ENCODE measurements at places on chromosomes 6 and 20.

DNA sequence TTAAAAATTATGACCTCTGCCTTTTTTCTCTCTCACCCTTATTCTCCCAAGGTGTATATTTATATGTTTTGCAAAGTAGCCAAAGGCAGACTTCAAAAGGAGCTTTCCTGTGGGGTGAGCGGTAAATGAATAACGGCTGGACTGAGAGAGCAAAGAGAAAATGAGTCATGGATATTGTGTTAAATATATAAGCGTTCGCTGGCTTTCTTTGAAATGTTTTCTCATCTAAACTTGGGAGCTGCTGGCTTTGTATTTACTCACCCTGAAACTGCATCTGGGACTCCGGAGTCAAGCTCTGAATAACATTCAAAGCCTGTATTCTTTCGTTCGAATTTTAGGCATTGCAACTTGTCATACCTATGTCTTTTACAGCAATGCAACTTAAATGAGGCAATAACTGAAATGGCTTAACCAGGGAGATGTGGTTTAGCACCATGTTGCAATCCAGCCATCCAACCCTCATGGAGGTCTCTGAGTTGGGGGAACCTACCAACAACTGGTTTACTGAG lies 32.0 kb downstream of the ATXN1 start:
- no peak for DNase-seq

DNA sequence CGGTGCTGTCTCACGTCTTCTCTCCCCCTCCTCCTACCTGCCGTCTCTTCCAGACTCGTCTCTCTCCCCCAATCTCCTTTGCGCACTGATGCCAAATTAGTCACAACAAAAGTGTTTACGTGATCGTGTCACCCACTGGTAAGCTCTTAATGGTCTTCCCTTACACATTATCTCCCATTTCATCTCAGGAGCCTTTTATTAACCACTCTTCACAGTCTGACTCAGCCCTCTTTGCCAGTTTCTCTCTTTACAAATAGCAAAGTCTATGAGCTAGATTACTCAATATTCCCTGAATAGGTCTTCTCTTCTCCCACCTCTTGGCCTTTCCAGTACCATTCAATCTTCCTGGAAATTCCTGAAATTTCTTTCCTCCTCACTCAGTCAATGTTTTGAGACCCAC lies 247.0 kb downstream of the ESR1 start:
- no peak for DNase-seq

DNA sequence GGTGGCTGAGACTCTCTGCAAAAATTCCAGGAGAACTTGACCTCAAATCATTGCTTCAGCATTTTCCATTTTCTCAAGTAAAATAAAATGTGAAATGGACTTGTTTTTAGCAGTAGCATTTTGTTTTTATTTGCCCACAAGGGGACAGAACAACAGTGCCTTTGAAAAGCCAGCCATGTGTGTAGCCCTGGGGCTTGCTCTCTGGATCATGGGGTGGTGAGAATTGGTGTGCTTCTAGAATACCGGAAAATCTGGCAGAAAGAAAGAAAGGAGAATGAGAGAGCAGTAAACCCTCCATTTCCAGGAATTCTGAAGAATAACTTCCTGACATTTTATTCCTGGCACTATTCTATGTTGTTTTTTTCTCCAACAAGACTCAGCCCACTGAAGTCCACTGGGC lies 254.7 kb upstream of the MOCS1 start:
- DNase-seq: no peak

DNA sequence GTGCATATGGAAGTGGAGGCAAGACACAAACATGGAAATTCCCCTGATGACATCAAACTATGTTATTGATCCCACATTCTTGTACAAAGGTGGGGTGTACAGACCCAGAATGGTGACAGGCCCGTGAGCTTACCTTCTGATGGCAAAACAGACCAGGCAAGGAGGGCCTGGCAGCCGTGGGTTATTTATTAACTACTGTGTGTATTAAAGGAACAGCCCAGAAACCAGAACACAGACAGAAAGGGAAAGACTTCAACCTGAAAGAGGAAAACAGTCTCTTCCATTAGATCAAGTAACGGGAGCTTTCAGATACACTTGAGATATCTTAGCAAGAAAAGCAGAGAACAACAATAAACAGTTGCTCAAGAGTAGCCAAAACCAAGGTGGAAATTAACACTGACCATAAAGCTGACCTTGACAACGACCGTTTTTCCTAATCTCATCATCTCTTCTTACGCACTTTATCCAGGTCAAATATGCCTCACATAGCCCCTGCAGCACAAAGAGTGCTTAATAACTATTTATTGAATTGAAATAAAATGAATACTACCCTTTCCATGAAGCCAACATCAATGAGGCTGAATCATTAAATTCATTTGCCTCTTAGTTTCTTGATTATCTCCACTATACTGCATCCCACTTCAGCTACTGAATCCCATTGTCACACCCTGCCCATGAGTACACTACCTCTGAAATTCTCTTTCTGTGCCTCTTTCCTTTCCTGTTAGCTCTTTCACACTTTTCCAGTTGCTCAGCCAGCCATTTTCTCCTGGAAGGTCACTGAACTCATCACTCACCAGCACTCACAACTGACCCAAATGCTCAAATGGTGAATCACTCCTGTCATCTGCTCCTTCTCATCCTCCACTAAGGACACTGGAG lies 67.4 kb downstream of the MOXD1 start:
- DNase-seq: no peak

GRCh38 chr20:60512443-60512842 lies 554.2 kb downstream of the CDH26 start:
- no peak for DNase-seq

DNA sequence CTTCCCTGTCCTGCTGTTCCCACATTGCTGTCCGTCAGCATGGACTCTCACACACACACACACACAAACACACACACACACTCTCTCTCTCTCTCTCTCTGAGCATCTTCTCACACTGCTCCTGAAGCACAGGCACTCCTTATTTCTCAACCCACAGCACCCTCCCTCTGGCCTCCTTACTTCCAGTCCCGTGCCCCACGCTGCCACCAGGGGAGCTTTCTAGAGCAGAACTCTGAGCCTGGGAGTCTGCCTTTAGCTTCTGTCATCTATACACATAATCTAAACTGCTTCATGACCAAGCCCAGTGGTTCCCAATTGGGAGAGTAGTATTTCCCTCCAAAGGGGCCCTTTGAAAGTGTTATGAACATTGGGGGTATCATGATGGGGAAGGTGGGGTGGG lies 29.1 kb downstream of the HECA start:
- DNase-seq: no peak

DNA sequence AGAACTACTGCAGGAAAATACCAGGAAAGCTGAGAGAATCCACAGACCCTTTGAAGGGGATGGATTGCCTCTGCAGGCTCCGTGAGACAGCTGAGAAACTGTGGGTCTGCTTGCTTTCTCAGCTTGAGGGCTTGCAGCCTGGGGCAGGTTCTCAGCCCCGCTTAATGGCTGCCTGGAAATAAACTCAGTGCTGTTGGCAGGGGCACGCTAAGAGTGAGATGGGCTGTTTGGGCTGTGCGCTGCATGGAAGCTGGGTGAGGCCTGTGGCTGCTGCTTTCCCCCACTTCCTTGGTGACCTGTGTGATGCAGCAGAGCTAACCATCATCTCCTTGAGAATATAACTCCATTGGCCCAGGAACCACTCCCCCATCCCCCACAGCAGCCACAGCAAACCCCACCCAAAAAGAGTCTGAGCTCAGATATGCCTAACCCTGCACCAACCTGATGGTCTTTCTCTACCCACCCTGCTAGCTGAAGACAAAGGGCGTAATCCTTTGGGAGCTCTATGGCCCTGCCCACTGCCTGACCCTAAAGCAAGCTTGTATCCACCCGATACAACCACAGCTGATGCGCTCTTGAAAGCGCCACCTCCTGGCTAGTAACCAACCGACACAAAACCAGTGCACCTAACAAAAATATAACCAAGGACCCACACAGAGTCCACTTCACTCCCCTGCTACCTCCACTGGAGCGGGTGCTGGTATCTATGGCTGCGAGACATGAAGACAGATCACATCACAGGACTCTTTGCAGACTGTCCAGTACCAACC lies 800.6 kb upstream of the MAP3K7 start:
- DNase-seq: no peak

DNA sequence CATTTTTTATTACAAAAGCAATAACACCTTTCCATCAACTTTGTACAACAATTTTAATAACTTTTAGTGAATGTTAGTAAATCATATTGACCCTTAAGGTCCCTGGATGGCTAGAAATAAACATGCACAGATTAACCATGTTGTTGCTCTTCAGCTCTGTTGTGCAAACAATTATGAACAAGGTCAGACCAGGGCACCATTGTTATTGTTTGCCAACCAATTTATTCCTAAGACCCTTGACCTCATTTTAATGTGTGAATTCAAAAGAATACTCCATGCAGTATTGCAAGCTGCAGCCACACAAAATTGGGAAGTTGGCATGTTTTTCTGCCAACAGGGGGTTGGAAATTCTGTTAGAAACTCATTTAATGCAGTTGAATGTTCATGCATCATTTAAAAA lies 426.6 kb upstream of the MAP3K7 start:
- DNase-seq: no peak
